ENCODE measurements at places on chromosomes 13 and 19. TPM values are rescaled to one million over a fixed set of nuclear protein-coding genes. Genes with fewer than 3 reads are reported as not detected.
A peak's percentile ranks its signal among the peaks of the same experiment; 100 is the strongest.

The ZFP14 gene
- 6.3 TPM for total RNA-seq

The SNRNP70 gene
- 167 TPM for total RNA-seq

The ACP7 gene
- total RNA-seq: not detected

The CEBPA gene
- 4.4 TPM for total RNA-seq

DNA sequence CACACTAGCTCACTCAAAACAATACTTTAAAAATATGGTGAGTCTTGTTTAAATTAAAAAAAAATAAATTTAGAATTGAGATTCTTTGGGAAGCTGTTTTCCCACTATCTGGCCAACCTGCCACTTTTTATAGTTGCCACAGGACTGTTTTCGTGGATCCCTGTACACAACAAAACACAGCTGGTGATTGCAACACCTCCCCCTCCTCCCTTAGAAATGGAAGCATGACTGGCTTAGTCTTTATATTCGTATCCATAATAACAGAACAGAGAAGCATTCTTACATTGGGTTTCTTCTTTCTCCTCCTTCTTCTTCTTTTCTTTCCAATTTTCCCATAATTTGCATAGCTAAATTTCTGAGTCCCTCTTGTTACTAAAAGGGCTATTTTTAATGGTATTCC lies 79.5 kb upstream of the GJB6 start:
- H3K4me3 ChIP-seq: no peak overlapping the region
- no peak for DNase-seq
- no peak overlapping the region for H3K27ac ChIP-seq
- H3K36me3 ChIP-seq: no peaks in the 10 kb centered on the region
- H3K4me1 ChIP-seq: no peaks in the 10 kb centered on the region
- H3K27me3 ChIP-seq: no peaks in the 10 kb centered on the region

DNA sequence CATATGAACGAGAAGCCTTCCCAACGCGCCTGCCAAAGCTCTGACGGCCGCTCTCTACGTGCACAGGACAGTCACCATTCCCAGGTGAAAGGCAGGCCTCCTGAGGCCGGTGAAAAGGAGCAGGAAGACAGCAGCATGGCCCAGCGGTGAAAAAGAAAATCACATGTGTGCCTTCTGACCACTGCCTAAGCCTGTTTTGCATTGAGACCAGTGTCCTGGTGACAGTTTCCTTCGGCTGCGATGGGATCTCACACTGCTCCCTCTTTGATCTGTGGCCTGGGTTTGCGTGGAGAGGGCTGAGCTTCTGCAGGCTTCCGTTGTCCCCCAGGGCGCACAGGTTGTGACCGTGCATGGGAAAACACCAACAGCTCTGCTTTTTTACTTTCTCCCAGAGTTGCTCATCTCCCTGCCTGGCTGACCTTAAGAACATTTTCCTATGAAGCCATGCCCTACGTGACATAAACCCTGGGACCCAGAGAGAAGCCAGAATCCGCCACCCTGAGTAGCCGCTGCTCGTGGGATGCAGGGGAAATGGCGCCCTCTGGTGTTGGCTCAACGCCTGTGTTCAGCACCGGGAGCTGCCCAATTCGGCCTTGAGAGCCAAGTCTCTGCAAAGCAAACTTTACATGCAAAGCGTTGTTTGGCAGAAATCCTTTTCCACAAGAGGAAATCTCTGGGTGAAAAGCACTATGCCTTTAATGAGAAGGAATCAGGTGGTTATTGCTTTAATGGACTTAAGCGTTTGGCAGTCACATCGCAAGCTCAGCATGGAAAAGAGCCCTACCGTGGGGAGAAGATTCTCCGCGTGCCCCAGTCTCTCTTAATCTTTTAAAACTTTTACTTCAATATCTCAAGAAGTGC lies 112.2 kb upstream of the GPR12 start:
- H3K36me3 ChIP-seq: no peaks in the 10 kb centered on the region
- H3K4me1 ChIP-seq: no peaks in the 10 kb centered on the region
- H3K27ac ChIP-seq: no peak overlapping the region

GRCh38 chr13:113900646-113901045 lies 36.8 kb upstream of the GAS6 start:
- no peaks in the 10 kb centered on the region for H3K36me3 ChIP-seq
- no peak for DNase-seq
- no peaks in the 10 kb centered on the region for H3K4me1 ChIP-seq
- H3K27ac ChIP-seq: no peak overlapping the region
- no peak overlapping the region for H3K4me3 ChIP-seq
- no peaks in the 10 kb centered on the region for H3K27me3 ChIP-seq

GRCh38 chr13:30145709-30146367 lies 161.5 kb downstream of the KATNAL1 start:
- H3K36me3 ChIP-seq: no peaks in the 10 kb centered on the region
- no peak overlapping the region for H3K4me3 ChIP-seq
- H3K27me3 ChIP-seq: no peaks in the 10 kb centered on the region

DNA sequence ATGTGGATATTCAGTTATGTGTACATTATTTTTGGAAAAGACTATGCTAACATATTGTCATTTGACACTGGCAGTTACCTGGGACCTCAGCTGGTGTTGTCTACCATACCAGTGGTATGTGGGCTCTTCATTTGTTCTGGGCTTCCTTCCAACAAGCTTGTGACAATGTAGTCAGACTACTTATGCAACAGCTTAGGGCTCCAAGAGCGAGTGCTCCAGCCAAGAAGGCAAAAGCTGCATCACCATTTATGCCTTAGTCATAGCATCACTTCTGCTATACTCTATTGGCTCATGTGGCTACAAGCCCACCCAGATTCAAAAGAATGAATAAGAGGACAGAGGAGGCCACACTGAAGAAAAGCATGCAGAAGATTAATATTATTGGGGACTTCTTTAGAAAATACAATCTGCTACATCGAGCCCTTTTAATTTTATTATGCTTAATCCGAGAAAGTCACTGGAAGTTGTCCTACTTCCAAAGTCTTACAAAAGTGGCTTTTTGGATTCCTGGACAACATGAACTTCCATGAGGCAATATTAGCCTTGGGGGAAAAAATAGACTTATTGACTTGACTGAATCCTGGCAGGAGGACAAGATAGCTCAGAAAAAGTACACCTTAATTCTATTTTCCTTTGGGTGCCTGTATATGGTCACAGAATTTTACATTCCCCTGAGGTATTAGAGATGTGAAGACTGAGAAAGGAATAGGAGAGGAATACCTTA lies 529.4 kb upstream of the HTR2A start:
- no peaks in the 10 kb centered on the region for H3K36me3 ChIP-seq
- no peaks in the 10 kb centered on the region for H3K27me3 ChIP-seq
- H3K27ac ChIP-seq: no peak overlapping the region
- no peak overlapping the region for H3K4me3 ChIP-seq
- H3K4me1 ChIP-seq: no peaks in the 10 kb centered on the region
- DNase-seq: peak; percentile 70

DNA sequence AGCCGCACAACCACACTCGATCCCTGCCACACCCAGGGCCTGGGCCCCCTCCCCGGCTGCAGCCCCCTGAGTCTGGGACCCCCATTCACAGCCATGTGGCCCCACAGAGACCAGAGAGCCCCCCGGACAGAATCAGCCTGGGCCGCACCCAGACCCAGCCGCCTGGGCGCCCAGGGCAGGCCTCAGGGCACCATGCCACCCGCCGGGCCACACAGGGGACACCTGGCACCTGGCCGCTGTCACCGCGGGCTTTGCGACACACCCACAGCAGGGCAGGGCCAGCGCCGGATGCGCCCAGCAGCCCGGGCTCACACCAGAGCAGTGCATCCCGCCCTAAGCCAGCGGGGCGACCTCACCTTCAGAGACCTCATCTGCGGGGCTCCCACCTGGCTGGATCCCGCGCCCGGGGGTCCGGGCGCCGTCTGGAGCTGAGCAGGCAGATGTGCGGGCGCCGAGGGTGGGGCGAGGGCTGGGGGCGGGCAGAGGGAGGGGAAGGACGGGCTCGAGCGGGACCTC lies 443 bp downstream of the TBXA2R start:
- H3K4me1 ChIP-seq: peaks cover 40% of the 10 kb centered on the region
- no peaks in the 10 kb centered on the region for H3K27me3 ChIP-seq
- peaks cover 7% of the 10 kb centered on the region for H3K36me3 ChIP-seq
- peak overlapping the region; percentile 69 for H3K27ac ChIP-seq
- peak; percentile 75 for DNase-seq

DNA sequence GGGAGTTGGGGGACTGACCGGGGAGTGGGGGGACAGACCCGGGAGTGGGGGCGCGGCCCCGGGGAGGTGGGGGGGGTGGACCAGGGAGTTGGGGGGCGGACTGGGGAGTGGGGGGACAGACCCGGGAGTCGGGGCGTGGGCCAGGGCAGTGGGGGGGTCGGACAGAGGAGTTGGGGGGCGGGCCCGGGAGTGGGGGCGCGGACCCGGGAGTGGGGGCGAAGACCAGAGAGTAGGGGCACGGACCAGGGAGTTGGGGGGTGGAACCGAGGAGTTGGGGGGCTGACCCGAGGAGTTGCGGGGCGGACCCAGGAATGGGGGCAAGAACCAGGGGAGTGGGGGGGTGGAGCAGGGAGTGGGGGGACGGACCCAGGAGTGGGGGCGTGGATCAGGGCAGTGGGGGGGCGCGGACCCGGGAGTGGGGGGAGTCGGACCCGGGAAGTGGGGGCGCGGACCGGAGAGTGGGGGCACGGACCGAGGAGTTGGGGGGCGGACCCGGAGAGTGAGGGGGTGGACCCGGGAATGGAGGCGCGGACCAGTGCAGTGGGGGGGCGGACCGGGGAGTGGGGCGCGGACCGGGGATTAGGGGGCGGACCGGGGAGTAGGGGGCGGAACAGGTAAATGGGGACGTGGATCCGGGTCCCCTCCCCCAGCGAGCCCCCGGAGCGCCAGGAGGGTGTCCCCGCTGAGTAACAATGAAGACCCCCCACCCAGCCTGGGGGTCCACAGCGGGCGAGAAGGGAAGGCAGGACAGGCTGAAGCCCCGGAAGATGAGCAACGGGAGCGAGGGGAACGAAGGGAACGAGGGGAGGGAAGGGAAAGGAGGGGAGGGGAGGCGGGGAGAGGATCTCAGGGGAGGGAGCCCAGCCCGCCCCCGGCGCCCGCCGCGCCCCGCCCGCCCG lies 589 bp downstream of the R3HDM4 start:
- H3K36me3 ChIP-seq: no peaks in the 10 kb centered on the region
- peak overlapping the region; percentile 80 for H3K4me3 ChIP-seq
- DNase-seq: no peak
- peak overlapping the region; percentile 86 for H3K27ac ChIP-seq

GRCh38 chr19:17156947-17157302 lies 58.2 kb upstream of the USE1 start:
- no peak overlapping the region for H3K4me3 ChIP-seq
- H3K4me1 ChIP-seq: no peaks in the 10 kb centered on the region
- H3K36me3 ChIP-seq: peaks cover 30% of the 10 kb centered on the region
- no peak overlapping the region for H3K27ac ChIP-seq
- DNase-seq: no peak

DNA sequence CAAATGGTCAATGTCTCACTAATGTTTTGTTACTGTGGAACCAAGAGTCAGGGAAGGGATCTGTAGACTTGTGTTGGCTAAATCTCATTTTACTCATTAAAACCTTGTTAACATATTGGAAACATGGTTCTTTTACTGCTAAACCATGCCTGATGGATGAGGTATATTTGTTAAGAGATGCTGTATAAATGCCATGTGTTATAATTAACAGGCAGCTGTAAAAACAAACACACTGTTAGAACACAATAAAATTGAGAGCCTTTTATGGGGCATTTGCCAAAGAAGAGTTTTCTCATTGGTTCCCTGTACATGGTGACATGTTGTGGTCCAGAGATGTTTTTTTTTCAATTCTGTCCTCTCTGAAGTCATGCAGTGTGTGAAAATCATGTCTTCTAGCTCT lies 121.9 kb downstream of the ESD start:
- H3K36me3 ChIP-seq: no peaks in the 10 kb centered on the region
- H3K4me1 ChIP-seq: peaks cover 30% of the 10 kb centered on the region

DNA sequence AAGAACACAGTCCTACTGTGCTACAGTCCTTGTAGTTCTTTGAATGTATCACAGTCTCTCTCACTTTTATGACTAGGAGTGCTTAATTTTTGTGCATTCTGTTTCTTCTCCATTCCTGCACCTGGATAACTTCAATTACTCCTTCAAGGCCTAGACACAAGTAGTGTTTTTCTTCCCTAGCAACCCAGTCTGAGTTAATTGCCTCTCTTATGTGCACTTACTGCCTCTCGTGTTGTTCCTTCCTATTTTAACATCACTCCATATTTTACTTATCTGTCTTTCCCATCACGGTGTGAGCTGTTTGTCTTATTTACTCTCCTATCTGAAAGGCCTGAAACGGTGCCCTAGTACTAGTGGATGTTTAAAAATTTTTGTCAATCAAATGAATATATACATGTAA lies 101.5 kb downstream of the HS6ST3 start:
- no peak overlapping the region for H3K4me3 ChIP-seq
- H3K36me3 ChIP-seq: no peaks in the 10 kb centered on the region
- no peaks in the 10 kb centered on the region for H3K4me1 ChIP-seq
- no peak for DNase-seq

DNA sequence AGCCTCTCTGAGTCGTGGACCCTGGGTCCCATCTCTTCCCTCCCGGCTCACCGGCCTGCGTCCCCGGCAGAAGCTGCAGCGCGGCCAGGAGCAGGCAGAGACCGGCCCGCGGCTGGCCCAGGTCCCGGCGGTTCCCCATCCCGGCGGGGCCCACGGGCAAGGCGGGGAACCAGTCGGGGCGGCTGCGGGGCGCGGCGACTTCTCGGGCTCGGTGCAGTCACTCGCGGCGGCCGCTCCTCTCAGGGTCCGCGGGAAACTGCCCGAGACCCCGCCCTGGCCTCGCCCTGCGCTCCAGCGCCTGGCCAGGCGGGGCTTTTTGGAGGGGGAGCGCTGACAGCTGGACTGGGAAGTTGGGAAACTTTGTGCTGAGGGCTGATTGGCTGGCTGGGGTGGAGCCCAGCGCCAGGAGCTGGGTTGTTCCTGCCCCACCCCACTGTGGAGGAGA lies at the start of gene COL5A3:
Gene COL5A3, minus strand, starts transcription at position 258 of the 445 bp plus-strand sequence. Its CDS starts 119 bp downstream, at position 139.
- H3K4me1 ChIP-seq: no peaks in the 10 kb centered on the region
- H3K36me3 ChIP-seq: no peaks in the 10 kb centered on the region
- DNase-seq: peak; percentile 88
- H3K27ac ChIP-seq: peak within 1 kb of the TSS; percentile 72
- peak within 1 kb of the TSS; percentile 26 for H3K4me3 ChIP-seq

- no peak for DNase-seq
- no peak overlapping the region for H3K27ac ChIP-seq
- H3K4me1 ChIP-seq: no peaks in the 10 kb centered on the region
- no peaks in the 10 kb centered on the region for H3K36me3 ChIP-seq
These were observed 418.4 kb downstream of the EFNB2 start for GRCh38 chr13:106117035-106117434.

GRCh38 chr13:32087955-32088747 lies 56.6 kb downstream of the FRY start:
- DNase-seq: no peak
- H3K4me1 ChIP-seq: no peaks in the 10 kb centered on the region
- no peaks in the 10 kb centered on the region for H3K27me3 ChIP-seq
- no peaks in the 10 kb centered on the region for H3K36me3 ChIP-seq
